ENCODE measurements at places on chromosomes 3 and 15.

DNA sequence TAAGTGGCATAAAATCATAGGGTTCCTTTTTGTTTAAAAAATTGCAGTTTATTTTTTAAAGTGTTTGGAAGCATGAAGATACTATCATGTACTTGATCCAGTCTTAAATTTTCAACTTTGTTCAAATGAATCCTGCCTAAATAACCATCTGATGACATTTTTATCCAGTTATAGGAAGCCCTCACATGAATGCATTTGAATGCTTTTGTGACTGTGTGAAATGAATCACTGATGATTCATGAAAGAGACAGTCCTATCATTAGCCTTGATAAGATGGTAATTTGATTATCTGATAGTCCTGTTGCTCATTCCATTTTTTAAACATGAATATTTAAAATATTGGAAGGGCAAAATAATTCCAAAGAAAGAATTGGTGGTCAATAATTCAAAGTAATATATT is 401.9 kb upstream of the ROBO2 start:
- DNase-seq = no peak

- no peak for DNase-seq
Measured at GRCh38 chr3:42020684-42021307, 58.9 kb upstream of the ULK4 start.

DNA sequence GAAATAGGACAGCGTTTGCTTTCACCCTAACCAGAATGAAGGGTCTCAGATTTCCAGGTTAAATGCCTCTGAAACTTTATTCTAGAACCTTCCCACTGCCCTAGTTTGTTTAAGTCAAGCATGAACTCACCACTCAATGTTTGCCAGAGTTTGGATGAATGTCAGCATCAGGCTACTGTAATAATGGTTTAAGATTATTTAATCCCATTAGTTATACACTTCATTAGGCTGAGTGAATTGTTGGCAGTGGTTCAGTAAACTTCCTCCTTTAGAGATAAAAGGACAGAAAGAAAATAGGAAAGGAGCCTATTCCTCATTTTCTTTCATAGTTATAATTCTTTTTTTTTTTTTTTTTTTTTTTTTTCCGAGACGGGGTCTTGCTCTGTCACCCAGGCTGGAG is 401.9 kb upstream of the TPRG1 start:
- DNase-seq = no peak

DNA sequence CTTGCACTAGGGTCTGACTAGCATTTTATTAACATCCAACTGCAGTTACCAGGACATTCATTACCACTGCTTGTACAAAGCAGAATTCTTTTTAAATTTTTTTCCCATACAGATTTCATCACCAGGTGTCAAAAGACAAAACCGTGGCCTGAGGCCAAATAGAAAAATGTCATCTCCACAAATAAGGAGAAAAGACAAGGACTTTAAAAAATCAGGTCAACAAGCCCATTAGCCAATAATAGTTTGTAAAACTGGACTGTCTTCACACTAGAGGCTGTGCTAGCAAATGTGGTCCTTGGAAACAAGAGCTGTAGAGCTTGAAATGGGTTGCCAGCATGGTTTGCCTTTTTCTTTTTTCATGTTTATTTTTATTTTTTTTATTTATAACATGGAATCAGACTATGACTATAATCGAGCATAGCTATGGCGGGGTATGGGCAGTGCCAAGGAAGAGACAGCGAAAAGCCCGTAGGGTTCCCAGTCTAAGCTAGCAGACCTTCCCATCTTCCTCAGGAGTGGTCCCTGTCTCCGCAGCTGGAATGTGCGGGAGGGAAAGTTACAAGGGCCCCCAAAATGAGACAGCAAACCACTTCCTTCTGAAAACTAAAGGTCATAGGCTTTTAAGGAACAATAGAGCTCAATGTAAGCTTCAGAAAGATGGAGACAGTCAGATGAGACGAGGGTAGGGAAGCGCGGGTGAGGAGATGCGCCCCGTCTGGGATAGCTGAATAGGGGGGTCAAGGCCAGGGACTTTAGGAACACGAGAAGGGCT is 1.5 kb downstream of the PTPN9 start:
- DNase-seq = peak; percentile 9

- no peak for DNase-seq
Measured at GRCh38 chr3:54831112-54831511, 96.7 kb downstream of the LRTM1 start.

GRCh38 chr15:87144775-87145174 is 1065.1 kb downstream of the AGBL1 start:
- no peak for DNase-seq

DNA sequence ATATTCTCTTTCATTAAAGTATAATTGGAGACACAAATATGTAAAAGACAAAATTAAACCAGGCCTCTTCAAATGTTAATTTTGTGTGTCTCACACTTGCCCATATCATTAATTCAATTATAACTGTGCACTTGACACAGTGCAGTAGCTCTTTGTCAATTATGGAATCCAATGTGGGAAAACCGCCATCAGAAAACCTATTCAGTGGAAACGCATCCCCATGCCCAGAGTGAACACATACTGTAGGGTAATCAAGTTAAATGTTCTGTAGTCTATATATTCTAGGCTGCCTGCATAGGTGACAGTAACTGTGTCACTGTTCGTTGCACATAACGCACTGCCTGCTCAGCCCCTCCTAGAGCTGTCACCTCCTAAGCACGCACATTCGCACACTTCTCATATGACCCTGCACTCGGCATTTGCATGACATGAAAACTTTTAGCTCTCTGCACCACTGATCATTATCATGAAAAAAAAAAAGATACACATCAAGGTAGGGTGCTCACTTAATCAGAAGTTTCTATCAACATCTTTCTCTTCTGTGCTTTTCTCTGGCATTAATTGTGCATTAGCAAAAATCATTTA is 63.2 kb downstream of the MEIS2 start:
- no peak for DNase-seq

Measured in umbilical cord (tissue), 2 donors.